ENCODE measurements at places on chromosomes 2 and 18.

DNA sequence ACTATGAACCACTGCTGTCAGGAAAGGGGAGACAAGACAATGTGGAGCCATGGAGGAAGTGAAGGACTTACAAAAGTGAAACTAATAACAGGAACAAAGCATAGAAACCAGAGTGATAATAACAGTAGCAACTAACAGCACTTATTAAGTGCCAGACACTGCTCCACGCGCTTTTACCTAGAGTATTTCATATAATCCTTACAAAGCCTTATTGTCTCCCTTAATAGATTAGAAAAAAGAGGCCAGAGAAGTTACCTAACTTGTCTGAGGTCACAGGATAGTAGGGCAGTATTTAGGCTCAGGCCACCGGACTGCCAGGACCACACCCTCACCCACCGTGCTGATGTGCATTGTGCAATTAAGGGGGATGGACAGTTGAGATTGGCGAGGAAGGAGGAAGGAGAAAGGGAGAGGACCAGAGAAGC, 98.6 kb upstream of the NFU1 start:
- no peak for DNase-seq

DNA sequence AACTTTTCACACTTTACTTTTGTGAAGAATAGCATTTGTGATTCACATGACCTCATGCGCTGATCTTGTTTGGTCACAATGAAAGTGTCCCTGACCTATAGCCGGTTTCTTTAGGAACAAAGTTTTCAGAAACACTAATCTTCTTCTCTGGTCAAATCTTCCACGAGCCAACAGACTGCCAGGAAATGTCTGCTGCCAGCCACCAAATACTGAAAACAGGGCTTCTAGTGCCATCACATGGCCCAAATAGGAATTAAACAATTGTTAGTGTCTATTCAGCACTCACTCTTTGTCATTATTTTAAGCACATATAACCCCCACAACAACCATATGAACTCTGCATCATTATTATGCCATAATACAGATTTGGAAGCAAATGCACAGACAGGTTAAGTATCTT, 286.5 kb upstream of the SYT4 start:
- no peak for DNase-seq

- DNase-seq, result no peak
These were observed 34.0 kb upstream of the KLF11 start for GRCh38 chr2:10009271-10009810.

GRCh38 chr2:204110338-204110741, 173.8 kb downstream of the ICOS start:
- DNase-seq, result peak; percentile 47

GRCh38 chr2:177783835-177784744, 288.5 kb downstream of the PDE11A start:
- DNase-seq, result no peak

DNA sequence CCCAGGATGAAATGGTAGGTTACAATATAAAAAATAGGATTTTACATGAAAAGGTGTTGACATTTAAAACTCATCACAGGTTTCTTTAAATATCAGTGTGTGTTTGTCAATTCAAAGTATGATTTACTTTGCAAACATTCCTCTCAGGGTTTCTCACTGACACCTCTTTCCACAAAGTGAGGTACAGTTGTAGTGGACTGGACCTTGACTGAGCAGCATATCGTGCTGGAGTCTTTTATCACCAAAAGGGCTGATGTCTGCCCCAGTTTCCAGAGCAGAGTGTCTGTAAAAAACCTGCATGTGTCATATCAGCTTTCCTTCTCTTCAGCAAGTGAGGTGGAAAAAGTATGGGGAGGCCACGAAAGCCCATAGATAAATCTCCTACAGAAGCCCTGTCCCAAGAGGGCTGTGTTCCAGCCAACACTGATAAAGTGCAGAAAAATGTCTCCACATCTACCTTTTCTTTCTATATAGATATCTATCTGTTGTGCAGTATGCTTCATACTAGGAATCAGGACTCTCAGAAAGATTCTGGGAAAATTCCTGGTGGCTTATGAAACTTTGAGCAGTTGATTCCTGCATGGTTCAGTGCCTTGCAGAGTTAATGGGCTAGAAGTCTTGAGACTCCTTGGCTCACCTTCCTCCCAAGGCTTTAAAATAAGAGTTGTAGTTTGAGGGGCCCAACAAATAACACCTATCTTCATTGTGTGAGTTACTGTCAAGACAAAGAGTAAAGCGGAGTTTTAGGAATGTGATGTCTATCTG, 6.9 kb downstream of the ACYP2 start:
- DNase-seq, result no peak

GRCh38 chr2:36672199-36672598, 24.3 kb upstream of the VIT start:
- DNase-seq, result no peak

- no peak for DNase-seq
These were observed 31.7 kb downstream of the L3MBTL4 start for GRCh38 chr18:6382963-6383362.

- DNase-seq, result peak; percentile 89
These were observed at the start of the genes CENPO and PTRHD1 for GRCh38 chr2:24792874-24793760. TSS of gene CENPO (plus strand) at chr2:24793425. CDS start at chr2:24793920, 495 bp downstream. TSS of gene PTRHD1 (minus strand) at chr2:24793391. CDS start at chr2:24793377, 14 bp downstream.

GRCh38 chr2:3532941-3533340, 13.6 kb upstream of the ADI1 start:
- DNase-seq, result no peak

GRCh38 chr18:24809173-24809950, 348.9 kb downstream of the HRH4 start:
- DNase-seq, result no peak

GRCh38 chr18:75391279-75392225, 36.0 kb downstream of the SMIM21 start:
- DNase-seq, result no peak

DNA sequence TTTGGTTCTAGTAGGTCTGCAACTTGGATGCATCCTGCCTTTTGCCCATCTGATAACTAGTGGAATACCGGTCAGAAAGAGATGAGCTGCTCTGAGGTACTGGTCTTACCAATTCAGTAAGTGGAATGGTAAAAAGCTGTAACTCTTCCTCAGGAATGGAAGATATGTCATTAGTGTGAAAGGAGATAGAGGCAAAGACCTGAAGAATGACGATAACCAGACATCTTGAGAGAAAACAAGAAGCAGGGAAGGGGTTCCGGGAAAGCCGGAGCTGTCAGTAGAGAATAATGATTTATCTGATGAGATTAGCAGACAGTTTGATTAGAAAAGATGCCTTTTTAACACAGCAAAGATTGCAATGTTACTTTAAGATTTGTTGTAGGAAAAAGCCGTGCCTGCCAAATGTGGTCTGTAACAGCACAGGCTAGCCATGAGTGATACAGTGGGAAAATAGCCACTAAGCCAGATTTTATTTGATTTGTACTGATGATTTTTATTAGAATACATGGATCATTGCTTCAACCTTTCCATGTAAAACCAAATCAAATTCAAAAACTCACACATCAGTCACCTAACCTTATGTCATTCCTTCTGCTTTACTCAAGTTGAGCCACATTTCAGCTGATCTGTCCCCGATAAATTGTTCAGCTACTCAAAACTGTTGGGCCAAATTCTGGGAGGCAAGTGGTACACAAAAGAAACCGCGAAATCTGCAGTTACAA, 110.0 kb downstream of the TCF4 start:
- DNase-seq, result no peak

- no peak for DNase-seq
These were observed 21.1 kb downstream of the NEURL3 start for GRCh38 chr2:96484091-96484490.

DNA sequence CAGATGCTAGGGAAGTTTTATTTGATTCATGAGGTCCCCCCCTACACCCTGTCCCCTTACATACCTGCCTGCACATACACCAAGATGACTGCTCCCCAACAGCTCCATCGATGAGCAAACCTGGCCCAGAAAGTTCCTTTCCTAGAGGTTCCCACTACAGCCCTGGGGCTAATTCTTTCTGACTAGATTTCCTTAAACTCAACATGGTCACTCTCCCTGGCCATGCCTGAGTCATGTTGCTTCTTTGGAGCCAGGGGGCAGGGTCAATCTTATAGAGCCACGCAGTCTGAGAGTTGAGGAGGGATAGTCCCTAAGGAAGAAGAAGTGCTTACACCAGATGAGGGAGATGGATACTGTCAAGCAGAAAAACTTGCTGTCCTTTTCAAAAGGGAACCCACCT, 67.7 kb upstream of the GLI2 start:
- no peak for DNase-seq

GRCh38 chr18:75455249-75456198, 28.0 kb upstream of the SMIM21 start:
- no peak for DNase-seq

- no peak for DNase-seq
These were observed 39.5 kb upstream of the TACR1 start for GRCh38 chr2:75238670-75239330.

- DNase-seq, result no peak
These were observed 106.8 kb upstream of the NPAS2 start for GRCh38 chr2:100713106-100713505.

- DNase-seq, result no peak
These were observed 416.6 kb upstream of the TRIB2 start for GRCh38 chr2:12300019-12300602.

DNA sequence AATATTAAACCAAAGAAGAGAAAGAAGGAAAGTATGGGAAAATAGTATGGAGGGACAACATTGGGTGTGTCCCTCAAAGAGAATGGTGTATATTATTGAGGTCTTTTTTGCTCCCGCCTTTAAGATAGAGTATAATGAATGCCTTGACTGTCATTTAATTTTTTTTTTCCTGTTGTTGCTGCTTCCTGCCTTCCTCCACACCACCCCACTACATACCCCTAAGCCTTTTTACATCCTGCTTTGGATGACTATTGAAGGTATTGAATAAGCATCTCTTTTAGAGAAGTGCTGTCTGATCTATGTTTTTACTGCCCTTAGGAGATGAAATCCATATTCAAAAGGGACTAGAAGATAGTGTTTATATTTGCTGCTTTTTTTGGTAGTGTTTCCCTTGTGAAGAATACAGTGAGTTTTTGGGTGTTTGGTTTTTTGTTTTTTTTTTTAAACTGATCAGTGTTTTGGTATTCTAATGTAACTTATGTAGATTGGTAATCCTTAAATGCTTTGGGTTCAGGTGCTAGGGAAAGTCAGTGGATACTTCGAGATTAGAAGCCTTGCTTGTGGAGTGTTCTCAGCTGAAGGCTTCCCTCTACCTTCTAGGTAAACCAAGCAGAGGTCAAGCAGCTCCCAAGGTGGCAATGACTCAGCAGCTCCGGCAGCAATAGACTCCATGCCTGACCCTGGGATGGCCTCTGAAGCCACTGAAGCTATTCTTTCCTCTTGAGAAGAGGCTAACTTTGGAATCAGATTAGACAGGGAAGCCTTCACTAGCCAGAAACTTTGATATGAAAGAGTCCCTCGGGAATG, 5.0 kb downstream of the FZD7 start:
- no peak for DNase-seq

DNA sequence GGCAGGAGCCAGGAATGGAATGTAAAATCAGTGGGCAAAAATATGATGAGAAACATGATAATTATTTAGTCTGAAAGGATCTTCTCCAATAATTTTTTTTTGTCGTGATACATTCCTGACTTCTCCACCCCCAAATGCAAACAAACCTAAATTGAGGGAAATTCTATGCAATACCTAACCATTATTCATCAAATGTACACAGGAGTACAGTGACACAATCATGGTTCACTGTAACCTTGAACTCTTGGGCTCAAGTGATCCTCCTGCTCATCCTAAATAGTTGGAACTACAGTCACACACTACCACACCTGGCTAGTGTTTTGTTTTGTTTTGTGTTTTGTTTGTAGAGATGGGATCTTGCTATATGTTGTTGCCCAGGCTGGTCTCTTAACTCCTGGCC, 46.5 kb downstream of the RAB10 start:
- no peak for DNase-seq

GRCh38 chr2:109194620-109194937, 65.6 kb downstream of the SH3RF3 start:
- DNase-seq, result no peak

- no peak for DNase-seq
These were observed 163.4 kb upstream of the RASGRP3 start for GRCh38 chr2:33313039-33313438.

GRCh38 chr2:10773821-10774341, 38.7 kb downstream of the PDIA6 start:
- DNase-seq, result no peak
